Stimulated activated CD4-positive, alpha-beta T cell treated with anti-CD3 and anti-CD28 coated beads, Interleukin-2, amount 100 ng/mL, for 24 hours (primary cell): ENCODE measurements at places on chromosomes 16 and 17.

DNA sequence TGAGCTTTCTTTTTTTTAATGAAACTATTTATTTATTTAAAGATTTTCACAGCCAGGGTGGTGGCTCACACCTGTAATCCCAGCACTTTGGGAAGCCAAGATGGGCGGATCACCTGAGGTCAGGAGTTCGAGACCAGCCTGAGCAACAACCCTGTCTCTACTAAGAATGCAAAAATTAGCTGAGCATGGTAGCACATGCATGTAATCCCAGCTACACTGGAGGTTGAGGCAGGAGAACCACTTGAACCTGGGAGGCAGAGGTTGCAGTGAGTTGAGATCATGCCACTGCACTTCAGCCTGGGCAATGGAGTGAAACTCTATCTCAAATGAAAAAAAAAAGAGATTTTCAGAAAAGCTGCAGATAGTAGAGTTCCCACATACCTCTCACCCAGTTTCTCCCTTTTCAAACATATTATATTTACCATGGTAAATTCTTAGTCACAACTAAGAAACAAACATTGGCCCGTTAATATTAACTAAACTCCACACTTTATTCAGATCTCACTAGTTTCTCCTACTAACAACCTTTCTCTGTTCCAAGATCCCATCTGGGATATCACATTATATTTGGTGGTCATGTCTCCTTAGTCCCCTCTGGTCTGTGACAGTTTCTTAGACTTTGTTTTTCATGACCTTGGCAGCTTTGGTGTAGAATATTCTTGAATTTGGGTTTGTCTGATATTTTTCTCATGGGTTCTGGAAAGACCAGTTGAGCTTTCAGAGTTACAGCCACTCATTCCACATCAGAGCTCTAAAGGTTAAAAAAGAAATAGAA lies 7.8 kb upstream of the TAT start:
- no peak for DNase-seq

DNA sequence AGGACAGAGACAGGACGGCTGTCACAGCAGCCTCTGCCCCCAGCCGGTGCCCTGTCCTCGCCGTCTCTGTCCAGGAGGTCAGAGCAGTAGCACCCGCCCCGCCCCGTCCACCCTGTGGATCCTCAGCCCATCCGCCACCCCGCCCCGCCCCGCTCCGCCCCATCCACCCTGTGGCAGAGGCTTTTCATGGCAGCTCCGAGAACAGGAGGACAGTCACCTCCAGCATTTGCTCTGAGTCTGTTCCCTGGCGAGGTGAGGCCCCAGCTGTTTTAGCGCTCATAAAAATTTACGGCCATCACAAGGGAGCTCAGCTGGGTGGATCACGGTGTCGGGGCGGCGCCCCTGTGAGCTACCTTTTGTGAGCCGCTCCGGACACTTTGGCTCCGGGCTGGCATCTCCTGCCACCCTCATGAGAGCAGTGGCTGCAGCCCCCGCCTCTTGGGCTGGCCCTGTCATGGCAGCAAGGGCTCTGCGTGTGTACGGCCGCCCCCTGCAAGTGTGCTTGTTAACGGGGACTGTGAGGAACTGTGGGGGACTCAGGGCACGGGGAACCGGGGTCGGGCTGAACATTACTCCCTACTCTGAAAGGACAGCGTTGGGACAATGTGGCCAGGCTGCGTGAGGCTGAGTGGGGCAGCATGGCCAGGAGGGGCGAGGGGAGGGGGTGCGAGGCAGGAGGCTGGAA lies 32.3 kb upstream of the GNG13 start:
- DNase-seq: no peak

DNA sequence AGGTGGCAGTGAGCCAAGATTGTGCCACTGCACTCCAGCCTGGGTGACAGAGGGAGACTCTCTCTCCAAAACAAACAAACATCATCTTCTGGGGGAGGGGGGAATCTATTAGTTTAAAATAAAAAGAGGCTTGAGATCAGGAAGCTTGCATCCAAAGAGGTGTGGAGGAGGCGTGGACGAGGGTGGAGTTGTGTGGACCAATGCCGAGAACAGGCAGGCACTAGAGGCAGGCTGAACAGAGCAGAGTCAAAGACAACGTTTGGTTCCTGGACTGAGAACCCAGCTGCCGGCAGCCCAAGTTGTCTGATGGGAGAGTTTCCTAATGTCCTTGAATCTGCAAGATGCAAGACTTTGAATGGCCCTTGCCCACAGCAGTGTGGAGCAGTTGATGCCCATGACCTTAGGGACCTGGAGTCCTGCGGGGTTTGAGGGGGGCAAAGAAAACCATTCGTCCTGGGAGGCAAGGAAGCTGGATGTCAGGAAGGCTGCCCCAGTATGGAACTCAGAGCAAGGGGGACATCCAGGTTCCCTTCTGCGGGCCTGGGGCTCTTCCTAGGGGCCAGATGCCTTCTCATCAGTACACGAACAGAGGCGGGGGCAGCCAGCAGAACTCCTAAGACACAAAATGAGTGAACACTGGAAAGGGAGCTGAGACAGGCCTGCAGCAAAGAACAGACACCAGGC lies 9.2 kb downstream of the TBC1D16 start:
- no peak for DNase-seq

- no peak for DNase-seq
Observed at GRCh38 chr17:8354236-8354635, 14.6 kb downstream of the ODF4 start.

DNA sequence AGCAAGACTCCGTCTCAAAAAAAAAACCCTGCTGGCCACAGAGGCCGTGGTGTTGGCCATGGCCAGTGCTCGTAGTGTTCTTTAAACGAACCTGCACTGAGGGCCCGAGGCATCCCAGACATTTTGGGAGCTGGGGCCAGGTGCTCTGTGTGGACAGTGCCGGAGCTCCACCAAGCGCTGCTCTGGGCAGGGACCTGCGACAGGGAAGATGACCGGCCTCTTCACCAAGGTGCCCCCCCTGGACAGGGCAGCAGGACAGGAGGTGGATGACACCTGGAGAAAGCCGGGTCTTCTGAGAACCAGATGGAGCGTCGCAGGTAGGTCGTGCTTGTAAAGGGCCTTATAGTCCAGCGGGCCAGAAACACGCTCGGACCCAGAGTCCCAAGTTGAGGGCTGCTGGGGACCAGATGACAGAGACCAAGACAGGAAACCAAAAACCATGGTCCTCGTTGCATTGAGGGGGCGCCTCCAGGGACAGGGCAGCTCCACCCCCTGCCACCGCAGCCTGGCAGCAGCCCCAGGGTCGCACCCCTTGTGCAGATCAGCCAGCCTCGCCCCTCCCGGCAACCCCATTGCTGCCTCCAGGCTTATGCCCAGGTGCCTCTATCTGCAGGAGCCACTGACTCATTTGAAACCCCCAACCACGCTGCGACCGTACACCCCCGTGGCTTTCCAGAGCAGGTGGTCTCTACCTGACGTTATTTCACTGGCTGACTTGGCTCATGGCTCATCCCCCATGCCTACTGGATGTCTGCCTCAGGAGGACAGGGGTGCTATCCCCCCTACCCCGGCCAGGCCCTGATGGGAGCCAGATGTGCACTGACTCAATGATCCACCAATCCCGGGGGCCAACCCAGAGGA lies 4.2 kb upstream of the NTN3 start:
- no peak for DNase-seq
